ENCODE measurements at places on chromosomes 16 and 17. TPM values are rescaled to one million over a fixed set of nuclear protein-coding genes. Genes with fewer than 3 reads are reported as not detected.
A peak's percentile ranks its signal among the peaks of the same experiment; 100 is the strongest.

GRCh38 chr17:55642741-55643140 lies 79.9 kb downstream of the TMEM100 start:
- DNase-seq, result no peak

GRCh38 chr16:24253192-24253591 lies 2.9 kb upstream of the CACNG3 start:
- DNase-seq, result peak; percentile 72

The SSTR5 gene
- total RNA-seq, result not detected

- no peak for DNase-seq
Observed at GRCh38 chr16:84307209-84307954, 12.7 kb downstream of the WFDC1 start.

The ENPP7 gene
- total RNA-seq, result not detected

The GLP2R gene
- total RNA-seq, result not detected

GRCh38 chr17:52420555-52421078 lies 262.1 kb upstream of the CA10 start:
- peak; percentile 14 for DNase-seq

GRCh38 chr16:27374221-27374803 lies 27.7 kb upstream of the IL21R start:
- no peak for DNase-seq

DNA sequence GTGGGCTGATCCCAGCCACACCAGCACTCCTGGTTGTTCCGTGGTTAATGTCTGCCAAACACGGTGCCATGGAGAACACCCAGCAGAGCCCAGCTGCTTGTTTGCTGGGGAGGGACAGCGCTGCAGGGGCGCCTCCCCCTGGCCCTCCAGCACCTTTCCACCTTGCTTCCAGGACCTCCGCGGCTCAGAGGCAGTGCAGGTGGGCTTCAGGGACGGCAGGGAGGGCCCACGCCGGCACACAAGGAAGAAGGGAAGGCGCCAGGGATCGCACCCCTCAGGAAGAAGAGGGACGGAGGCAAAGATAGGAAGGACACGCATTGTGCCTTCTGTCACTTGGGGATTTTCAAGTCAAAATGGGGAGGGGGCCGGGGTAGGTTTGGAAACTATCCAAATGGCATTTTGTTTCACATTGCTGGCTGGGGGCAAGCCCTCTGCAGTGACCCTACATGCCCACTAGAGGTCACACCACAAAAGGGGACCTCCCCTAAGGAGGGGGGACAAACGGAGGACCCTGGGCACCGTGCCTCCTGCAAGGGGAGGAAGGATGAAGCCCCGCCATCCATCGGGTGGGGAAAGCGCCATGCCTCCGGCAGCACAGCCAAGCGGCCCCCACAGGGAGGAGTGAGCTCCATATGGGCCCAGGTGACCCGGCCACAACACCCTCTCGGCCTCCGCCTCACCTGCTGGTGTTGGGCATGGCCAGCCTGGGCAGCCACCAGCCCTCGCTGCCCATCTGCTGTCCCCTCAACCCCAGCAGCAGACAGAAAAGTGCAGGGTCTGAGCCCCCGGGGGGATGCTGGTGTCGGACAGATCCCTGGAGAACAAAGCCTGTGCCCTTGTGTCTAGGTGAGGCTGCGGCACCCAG lies 7.5 kb upstream of the C16orf95 start:
- DNase-seq, result peak; percentile 94

- no peak for DNase-seq
Observed at GRCh38 chr16:8718851-8719680, 44.6 kb downstream of the ABAT start.

DNA sequence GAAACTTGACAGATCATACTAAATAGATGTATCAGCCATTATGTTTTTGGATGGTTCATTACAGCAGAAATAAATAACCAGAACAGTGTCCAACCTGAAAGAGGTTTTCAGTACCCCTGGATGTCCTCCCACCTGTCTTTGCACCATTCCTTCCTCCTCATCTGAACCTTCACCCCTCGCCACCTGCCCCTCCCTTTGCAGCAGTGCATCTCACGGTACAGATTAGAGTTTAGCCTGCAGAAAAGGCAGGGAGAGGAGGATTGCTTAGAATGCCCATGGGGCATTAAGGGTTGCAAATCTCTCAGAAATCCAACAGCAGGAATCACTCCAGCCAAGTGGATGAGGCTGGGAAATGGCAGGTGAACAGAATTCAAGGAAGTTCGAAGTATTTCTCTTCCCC lies 155.0 kb downstream of the HS3ST2 start:
- DNase-seq, result no peak

DNA sequence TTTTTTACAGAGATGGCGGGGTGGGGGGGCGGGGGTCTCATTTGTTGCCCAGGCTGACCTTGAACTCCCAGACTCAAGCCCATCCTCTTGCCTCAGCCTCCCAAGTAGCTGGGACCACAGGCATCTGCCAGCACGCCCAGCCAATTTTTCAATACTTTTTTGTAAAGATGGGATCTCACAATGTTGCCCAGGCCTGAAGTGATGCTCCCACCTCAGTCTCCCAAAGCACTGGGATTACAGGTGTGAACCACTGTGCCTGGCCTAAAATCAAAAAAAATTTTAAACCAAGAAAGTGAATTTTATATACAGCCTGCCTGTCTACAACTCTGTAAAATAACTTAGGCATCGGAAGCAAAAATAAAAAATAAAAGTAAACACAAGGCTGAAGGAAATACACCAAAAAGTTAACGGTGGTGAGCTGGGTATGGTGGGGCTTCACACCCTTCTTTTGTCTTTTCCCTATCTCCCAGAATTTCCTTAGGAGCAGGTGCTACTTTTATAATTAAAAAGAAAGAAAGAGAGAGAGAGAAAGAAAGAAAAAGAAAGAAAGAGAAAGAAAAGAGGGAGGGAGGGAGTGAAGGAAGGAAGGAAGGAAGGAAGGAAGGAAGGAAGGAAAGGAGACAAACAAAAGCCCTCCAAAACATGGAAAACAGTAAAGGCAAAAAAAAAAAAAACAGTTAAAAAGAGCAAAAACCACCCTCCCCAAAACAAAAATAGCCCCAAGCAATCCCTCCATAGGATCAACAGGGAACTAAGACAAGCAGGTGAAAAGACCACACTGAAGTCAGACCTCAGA lies 51.4 kb downstream of the TBC1D16 start:
- no peak for DNase-seq

- DNase-seq, result peak; percentile 63
Observed at GRCh38 chr16:81695321-81696165, 83.5 kb upstream of the PLCG2 start.

The KIF2B gene
- not detected for total RNA-seq

DNA sequence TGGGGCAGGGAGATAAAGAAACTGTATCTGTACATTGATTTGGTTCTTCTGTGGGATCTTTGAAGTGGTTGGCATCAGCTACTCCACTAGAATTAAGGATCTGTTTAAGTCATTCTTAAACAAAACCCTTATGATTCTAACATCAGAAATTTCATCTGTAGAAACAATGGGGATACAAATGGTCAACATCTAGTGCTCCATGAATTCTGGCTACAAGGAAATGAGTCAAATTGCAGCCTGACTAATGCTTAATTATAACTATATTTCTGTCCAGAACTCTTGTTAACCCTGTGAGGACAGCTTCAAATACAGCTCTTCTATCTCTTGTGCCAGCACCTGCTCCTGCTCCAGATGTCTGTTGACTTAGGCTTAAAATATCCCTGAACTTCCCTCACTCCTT lies 13.9 kb upstream of the GINS3 start:
- DNase-seq, result no peak

DNA sequence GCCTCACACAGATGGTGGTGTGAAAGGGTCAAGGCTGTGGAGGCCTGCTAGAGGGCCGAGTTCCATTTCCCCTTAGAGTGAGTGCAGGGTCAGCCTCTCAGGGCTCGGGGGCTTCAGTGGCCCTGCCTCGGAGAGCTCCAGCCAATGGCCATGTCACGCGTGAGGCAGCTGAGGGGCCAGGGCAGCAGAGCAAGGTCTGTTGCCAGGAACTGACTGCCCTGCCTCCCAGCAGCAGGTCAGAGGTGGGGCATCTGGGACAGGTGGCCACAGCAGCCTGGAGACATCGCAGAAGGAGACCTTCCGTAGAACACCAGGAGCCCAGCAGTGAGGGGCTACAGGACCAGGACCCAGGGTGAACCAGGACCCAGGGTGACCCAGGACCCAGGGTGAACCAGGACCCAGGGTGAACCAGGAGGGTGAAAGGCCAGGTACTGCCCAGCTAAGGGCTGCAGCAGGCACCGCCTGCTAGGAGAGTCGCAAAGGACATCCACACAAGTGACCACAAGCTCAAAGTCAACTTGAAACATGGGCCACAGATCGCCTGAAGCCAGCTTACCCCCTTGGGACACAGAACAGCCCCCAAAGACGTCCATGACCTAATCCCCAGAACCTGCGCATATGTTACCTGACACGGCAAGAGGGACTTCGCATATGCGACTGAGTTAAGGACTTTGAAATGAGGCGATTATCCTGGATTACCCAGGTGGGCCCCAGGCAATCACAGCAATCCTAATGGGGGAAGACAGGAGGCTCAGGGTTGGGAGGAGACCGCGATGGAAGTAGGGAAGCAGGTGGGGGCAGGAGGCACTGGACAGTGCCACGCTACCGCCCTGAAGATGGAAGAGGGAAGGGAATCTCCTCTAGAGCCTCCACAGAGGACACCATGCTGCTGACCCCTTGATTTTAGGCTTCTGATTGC lies 4.8 kb upstream of the MEAK7 start:
- no peak for DNase-seq

The GPS2 gene
- 48.1 TPM for total RNA-seq

DNA sequence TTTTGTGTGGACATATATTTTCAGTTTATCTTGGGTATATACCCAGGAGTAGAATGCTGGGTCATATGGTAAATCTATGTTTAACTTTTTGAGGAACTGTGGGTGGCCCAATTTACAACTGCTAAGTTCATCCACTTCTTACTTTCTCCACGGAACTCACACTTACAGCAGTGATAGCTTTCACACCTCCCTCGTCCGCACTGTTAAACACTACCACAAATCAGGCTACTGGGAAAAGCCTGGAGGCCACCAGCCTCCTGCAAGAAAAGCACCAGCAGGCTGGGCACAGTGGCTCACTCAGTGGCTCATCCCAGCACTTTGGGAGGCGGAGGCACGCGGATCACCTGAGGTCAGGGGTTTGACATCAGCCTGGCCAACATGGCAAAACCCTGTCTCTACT lies 14.7 kb upstream of the ZG16 start:
- peak; percentile 14 for DNase-seq

DNA sequence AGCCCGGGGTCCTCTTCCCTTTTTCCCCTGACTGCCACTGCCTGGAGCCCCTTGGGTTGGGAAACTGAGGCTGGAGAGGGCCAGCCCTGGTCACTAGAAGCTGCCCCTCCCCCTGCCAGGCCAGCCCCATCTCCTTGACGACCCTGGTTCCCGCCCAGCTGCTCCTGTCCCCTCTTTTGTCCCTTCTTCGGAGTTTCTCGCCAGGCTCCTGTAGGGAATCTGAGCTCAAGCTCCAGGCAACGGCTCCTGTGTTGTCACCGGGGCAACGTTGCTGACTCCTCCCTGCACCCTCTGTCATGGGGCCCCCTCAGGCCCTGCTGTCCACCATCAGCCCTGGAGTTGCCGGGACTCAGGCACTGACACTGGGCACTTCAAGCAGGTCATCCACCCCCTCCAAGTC lies 5.7 kb downstream of the LLGL1 start:
- DNase-seq, result peak; percentile 66

The RTN4RL1 gene
- 1.5 TPM for total RNA-seq

The RCVRN gene
- total RNA-seq, result not detected

- DNase-seq, result peak; percentile 100
Observed at GRCh38 chr16:75265911-75266701, 14.7 kb upstream of the BCAR1 start.

DNA sequence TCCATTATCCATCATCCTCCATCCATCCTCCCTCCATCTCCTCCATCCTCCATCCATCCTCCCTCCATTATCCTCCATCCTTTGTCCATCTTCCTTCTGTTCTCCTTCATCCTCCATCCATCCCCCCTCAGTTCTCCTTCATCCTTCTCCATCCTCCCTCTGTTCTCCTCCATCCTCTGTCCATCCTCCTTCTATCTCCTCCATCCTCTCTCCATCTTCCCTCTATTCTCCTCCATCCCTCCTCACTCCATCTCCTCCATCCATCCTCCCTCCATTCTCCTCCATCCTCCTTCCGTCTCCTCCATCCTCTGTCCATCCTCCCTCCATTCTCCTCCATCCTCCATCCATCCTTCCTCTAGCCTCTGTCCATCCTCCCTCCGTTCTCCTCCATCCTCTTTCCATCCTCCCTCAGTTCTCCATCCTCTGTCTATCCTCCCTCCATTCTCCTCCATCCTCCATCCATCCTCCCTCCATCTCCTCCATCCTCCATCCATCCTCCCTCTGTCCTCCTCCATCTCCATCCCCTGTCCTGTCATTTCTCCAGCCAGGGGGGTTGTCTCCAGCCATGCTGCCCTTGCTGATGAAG lies 143.7 kb downstream of the SDK2 start:
- no peak for DNase-seq

GRCh38 chr16:11914210-11915113 lies 1.3 kb downstream of the GSPT1 start:
- peak; percentile 74 for DNase-seq

- peak; percentile 63 for DNase-seq
Observed at GRCh38 chr17:64622931-64623654, 39.0 kb downstream of the SMURF2 start.

GRCh38 chr17:31919802-31920525 lies 16.8 kb upstream of the SUZ12 start:
- peak; percentile 97 for DNase-seq

DNA sequence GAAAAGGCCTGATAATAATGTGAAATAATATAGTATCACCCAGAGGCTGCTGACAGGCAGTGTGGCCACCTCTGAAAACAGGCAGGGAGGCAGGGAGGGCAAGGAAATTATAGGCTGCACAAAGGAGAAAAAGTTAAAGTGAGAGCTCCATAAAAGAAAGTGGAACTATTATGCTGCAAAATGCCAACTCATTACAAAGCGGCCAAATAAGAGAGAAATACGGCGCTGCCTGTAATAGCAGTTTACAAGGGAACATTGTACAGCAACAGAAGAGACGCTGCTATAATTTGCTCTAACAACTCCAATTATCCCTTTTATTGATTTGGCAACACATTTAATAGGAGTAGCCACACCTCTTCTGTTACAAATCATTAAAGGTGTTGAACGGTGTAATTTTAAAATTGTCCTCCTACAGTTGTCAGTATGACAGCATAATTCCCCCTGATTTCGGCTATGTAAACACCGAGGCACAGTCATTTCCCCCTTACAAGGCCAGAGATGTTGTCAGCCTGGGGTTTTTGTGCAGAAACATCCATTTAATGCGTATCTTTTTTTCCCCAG lies 120.3 kb downstream of the MRM1 start:
- DNase-seq, result no peak

DNA sequence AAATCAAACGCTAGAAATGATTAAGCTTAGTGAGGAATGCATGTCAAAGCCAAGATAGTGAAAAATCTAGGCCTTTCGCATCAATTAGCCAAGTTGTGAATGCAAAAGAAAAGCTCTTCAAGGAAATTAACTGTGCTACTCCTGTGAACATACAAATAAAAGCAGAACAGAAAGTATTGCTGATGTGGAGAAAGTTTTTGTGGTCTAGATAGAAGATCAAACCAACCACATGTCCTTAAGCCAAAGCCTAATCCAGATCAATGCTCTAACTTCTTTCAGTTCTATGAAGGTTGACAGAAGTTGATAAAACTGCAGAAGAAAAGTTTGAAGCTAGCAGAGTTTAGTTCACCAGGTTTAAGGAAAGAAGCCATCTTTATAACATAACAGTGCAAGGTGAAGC lies 1044.6 kb downstream of the CDH11 start:
- DNase-seq, result no peak

All from osteoblast (primary cell).